Keratinocyte (primary cell): ENCODE measurements at places on chromosomes 2 and 18. TPM values are rescaled to one million over a fixed set of nuclear protein-coding genes. Genes with fewer than 3 reads are reported as not detected.

GRCh38 chr2:239014458-239015217 lies 166.8 kb downstream of the TWIST2 start:
- no peak for DNase-seq

DNA sequence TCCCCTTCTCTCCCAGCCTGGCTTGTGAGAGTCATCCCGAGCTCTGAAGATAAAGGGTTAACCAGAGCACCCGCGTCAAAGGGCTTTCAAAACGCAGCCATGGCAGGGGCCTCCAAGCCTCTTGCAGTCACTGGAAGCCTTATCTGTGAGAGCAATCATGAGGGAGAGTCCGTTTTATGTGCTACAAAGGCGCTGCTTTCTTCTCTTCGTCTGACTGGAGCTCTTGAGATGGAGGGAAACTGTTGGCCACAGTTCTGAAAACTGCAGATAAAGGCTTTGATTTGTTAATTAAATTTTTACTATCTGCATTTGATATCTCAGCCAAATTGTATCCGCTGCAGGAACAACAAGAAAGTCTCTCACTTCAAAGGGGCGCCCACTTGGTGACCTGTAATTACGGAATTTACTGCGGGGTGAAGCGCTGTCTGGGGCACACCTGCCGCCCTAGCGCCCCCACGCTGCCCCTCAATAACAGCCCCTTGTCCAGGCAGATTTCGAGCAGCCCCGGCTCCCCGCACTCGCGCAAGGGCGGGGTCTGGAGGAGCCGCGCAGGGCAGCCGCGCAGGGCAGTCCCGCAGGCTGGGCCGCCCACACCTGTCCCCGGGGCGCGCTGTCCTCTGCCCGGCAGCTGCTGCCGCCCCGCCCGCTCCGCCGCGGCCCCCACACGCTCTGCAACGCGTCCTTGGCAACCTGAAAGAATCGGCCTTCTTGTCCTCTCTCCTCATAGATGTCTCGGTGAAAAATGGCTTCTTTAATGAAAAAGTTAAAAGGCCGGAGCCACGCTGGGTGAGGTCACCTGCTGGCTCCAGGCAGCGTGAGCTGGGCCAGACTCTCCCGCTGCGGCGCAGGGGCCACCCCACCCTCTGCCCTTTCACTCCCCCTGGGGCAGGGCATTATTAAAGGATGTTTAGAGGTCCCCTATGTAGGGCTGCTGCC lies 217.9 kb downstream of the VAPA start:
- DNase-seq, result no peak

DNA sequence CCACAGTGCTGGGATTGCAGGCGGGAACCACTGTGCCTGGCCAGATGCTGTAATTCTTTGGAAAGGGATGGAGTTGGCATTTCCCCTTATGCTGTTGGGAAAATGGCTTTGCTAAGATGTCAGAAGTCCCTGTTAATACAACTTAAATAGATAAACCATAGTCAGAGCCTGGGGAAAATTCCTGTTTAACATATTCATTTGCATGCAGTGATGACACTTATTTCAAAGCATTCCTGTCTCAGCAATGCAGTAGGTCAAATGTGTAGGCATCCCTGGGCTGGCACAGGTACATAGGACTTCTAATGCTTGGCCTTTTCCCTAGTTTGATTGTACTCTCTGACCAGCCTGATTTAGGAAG lies 38.6 kb downstream of the RAMP1 start:
- DNase-seq, result no peak

GRCh38 chr18:45958027-45958426 lies 9.1 kb downstream of the EPG5 start:
- DNase-seq, result no peak

GRCh38 chr2:177547122-177547521 lies 154.5 kb downstream of the AGPS start:
- no peak for DNase-seq

The KATNAL2 gene
- 0.66 to 1.4 TPM (median 1.1 TPM) in 3 replicates for polyA plus RNA-seq
